ENCODE measurements at places on chromosomes 12 and 14.

DNA sequence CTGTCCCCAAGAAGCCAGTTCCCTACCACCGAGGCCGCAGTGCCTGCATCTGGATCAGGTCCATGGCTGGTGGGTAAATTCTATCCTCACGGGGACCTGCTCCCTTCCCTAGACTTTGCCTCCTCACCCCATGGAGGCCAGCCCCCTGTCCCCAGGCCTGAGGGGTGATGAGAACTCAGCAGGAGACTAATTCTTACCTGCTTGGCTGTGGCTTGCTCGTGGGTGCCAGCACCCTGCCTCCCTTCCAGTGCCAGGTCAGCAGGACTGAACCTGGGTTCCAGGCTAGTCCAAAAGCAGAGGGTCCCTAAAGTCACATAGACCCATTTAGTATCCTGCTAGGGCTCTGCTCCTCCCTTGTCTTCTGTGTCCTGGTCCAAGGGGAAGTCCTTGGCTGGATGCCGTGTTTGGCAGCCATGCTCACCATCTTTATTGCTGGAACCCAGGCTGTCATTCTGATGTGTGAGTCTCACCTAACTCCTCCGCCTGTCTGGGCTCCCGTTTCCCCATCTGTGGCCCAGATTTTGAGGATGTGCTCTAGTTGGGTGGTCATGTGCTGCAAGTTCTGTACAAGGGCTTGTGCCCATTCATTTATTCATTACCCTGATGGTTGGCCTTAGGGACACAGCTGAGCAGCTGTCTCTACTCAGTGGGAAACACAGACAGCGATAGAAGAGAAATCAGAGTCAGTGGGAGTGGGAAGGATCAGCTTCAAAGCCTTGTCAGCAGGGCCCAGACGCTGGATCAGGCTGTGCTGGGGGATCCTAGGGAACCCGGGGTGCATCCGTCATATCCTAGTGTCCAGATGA, 949 bp downstream of the PLBD2 start:
- DNase-seq: no peak

DNA sequence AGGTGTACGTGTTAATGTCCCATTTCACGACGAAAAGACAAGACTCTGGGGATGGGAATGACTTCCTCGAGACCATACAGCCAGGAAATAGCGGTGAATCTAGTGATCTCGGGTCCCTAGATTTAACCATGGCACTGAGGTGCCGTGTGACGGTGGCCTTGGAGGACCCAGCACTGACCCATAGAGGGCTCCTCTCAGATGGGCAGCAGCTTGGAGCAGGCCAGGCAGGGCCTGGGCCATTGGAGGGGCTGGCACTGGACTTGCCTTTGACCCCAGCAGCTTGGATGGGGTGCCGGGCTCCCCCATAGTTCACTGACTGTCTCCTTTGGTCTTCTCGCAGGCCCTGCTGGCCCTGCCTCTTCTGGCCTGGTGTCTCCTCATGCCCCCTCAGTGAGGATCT, 5.4 kb downstream of the TCL1B start:
- DNase-seq: no peak

DNA sequence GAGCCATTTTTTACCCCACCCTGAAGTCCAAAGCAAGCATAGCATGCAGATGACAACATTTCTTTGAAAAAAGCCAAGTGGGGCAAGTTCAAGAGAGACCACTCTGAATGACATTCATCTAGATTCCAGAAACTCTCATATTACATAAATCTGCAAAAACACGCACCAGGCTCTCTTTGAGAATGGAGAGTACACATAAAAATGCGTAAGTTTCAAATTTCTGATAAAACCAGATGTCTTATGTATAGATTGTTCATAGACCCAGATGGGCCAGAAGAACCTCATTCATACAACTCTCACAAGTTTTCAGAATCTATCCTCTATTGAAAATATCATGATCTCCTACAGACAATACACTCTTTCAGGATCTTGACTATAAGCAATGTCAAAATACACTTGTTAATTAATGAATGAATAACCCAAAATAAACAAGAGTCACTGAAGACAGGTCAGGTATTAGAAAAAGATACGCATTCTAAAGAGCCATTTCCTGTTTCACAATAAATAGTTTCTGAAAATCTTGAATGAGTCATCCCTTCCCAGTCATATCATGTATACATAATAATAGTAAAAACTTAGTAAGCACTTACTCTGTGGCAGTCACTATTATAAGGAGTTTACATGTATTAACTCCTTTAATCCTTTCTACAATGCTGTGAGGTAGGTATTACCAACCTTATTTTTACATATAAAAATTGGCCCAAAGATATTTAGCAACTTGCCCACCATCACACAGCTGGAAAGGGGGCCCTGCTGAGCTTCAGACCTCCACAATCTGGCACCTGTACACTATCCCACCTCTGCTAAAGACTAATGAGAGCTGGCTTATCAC, 72.0 kb downstream of the PPP2R5E start:
- no peak for DNase-seq

- DNase-seq: peak; percentile 25
Observed at GRCh38 chr12:31238764-31239387, 87.1 kb downstream of the SINHCAF start.

- DNase-seq: no peak
Observed at GRCh38 chr12:106110626-106111300, 28.0 kb downstream of the NUAK1 start.

GRCh38 chr12:11813438-11813813, 164.0 kb downstream of the ETV6 start:
- no peak for DNase-seq

GRCh38 chr14:27077214-27077613, 479.4 kb upstream of the NOVA1 start:
- no peak for DNase-seq

DNA sequence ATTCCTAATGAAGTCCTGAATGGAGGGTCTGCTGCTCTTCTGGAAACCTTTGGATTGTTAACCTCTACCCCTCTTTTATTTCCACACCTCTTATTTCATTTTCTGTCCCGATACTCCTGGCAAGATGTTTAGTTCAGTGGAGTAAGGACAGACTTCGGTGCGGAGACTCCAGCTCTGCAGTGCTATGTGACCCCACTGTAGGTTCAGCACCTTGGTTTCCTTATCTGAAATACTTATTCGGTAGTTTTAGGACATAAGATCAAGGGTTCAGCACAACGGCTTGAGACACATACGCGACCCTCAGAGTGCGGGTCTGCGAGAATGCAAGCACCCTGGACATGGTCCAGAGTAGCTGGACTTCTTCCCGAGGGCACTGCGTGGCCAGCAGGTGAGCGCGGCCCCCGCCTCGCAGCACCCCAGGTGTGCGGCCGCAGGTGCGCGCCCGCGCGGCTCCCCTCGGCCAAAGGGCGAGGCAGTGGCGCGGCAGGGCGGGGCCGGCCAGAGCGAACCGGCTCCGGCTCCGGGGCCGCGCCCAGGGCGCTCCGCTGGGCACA, 465 bp upstream of the FGD4 start:
- DNase-seq: no peak

DNA sequence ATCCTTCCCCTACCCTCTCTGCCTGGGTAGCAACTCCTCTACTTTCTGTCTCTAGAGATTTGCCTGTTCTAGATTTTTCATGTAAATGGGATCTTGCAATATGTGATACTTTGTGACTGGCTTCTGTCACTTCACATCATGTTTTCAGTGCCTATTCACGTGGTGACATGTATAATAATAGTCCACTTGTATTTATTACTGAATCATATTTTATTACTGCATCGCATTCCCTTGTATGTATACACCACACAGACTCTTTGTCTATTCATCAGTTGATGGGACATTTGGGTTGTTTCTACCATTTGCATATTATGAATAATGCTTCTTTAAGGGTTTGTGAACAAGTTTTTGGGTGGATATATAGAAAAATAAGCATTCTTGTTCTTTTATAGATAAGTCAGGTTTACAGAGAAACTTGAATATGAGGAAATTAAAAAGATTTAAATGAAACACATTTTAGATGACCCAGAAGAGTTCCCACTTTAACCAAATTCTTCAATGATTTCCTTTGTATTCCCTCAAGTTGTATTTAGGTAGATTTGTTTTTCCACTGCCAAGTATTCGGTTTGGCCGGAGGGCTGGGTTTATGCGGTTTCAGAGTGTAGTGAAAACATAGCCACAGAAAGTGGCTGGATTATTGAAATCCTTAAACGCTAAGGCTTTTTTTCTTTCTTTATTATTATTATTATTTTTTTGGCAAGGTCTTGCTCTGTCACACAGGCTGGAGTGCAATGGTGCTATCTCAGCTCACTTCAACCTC, 178.7 kb upstream of the TMTC1 start:
- no peak for DNase-seq

DNA sequence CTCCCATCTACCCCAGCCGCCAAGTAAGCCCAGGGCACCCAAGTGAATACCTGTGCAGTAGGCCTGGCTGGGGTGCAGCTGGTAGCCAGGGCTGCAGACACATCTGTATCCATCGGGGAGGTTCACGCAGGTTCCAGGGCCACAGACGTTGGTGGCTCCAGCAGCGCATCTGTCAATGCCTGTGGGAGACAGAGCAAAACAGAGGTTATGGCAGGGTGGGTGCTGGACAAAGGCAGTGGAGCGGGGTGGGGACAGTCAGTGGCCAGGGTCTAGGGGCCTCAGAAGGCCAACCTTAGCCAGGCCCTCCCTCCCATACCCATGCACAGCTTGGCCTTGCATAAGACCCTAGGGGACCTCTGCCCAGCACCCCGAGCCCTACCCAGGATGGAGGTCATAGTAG, 29.2 kb downstream of the ISCA2 start:
- no peak for DNase-seq

DNA sequence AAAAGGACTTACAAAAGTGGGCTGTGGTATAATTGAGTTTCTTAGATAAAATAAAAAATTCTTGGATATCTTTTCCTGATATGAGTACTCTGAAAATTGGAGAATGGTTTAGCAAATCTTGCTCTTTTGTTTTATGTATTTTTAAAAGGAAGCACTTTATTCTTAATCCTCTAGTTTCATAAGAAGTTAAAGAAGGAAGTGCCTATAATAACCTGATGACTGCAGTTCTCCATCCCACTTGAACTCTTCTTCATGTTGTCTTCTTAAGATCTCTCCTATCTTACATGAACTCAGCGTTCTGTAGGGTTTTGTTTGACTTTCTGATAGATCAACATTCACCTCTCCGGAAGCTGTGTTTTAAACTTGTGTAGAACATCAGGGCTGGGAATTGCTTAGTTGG, 271.0 kb downstream of the ERC1 start:
- DNase-seq: no peak

DNA sequence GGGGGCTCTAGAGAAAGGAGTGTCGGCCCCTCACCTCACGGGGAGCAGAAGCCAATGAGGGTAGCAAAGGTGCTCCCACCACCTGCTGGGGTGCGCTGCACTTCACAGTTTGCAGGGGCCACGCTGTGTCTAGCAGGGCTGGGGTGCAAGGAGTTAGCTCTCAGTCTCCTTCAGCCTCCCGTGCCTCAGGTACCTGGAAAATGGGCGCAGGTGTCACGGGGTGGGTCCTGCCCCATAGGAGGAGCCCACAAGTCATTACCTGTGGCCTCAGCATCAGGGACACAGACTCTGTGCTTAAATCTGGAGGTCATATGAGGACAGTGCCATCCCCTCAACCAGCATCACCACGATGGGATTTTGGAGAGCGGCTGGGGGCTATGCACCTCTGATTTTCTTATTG, 326.7 kb downstream of the ADGRD1 start:
- DNase-seq: no peak

GRCh38 chr12:1634590-1635191, 5.7 kb downstream of the WNT5B start:
- DNase-seq: peak; percentile 36
